ENCODE measurements at places on chromosomes 4 and X.

DNA sequence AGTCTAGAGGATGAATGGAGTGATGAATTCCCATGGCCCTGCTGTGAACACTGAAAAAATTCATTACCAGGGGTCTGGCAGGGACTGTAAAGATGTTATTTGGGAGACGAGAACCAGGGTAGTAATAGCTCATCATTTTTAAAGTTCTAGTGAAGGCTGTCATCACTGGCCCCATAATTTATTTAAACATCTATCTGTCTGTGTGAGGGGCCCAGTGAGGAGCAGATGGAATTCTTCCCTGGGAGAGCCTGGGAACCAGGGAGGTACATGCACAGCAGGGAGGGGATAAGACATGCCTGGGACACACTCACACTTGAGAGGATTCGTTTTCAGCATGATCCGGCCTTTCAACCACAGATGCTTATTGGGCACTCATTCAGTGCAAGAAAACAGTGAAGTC is 162.0 kb downstream of the PDGFRA start:
- no peak for DNase-seq

GRCh38 chrX:152817078-152817764 is 13.3 kb downstream of the CETN2 start:
- DNase-seq = peak; percentile 7

- DNase-seq = no peak
Observed at GRCh38 chr4:28787947-28788346, 1927.3 kb downstream of the STIM2 start.

DNA sequence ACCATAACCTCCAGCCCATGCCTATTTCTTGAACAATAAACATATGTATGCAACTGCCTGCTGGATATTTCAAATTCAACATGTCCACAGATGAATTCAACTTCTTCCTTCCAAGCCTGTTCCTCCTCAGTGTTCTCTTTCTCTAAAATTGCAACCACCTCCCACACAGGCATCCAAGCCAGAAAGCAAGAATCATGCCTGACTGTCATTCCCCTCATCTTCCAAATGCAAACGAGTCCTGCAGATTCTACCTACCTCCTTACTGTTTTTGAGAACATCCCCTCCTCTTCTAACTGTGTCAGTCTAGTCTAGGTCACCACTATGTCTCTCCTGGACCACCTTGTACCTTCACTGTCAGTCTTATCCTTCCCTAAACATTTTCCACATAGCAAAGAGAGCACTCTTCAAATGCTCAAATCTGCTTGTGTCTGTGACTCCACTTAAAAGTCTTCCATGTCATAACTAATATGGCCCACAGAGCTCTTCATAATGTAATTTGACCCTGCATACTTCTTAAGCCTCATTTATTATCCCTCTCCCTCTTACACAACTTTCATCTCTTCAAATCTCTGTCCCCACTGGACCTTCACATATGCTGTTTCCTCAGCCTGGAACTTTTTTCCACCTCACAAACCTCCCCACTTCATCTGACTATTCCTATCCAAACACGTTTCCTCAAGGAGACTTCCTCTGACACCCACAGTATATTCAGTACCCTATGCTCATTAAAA is 25.7 kb downstream of the MAPK10 start:
- no peak for DNase-seq

- DNase-seq = no peak
Observed at GRCh38 chrX:135454816-135455215, 33.1 kb downstream of the SMIM10L2A start.

DNA sequence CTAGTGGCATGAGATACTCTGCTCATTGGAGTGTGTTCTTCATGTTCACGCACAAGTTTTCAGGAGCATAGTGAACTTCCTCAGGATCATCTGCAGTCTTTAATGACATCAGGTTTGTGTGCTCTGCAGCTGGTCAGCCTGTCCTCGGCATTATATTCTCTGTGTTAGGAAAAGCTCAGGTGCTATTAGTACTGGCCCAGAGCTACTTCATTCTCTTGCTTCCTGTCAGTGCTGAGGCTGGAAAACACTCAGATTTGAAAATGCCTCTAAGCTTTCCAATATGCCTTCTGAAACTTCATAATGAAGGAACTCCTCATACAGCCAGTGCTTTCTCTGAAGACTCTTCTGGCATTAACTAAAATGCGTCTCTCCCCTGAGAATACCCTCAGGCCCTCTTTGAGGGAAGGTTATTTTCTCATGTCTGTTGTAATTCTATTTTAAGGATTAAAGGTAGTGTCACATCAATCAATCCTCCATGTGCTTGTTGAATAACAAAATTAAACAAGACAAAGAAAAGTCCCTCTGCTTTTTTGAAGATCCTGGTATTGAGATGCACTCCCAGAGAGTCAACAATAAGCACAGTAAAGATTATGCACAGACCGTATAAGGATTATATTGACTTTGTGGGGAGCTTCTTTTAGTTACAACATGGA is 666.4 kb downstream of the ADGRL3 start:
- no peak for DNase-seq

DNA sequence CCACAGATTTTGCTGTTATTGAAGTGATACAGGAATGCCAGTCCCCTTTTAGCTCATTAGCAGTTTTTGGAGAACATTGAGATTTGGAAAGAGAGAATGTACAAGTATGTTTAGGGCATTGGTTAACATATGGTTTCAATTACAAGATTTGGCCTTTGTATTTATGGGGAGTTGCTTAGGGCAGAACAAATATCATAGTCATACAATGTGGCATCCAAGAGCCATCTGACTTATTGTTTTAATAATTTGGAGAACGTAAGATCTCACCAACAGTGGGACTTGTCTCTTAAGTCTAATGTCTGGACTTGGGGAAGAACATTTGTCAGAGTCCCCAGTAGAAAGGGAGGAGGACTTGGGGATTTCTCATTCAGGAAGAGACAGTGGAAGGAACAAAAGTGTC is 166.1 kb downstream of the STK32B start:
- DNase-seq = no peak

DNA sequence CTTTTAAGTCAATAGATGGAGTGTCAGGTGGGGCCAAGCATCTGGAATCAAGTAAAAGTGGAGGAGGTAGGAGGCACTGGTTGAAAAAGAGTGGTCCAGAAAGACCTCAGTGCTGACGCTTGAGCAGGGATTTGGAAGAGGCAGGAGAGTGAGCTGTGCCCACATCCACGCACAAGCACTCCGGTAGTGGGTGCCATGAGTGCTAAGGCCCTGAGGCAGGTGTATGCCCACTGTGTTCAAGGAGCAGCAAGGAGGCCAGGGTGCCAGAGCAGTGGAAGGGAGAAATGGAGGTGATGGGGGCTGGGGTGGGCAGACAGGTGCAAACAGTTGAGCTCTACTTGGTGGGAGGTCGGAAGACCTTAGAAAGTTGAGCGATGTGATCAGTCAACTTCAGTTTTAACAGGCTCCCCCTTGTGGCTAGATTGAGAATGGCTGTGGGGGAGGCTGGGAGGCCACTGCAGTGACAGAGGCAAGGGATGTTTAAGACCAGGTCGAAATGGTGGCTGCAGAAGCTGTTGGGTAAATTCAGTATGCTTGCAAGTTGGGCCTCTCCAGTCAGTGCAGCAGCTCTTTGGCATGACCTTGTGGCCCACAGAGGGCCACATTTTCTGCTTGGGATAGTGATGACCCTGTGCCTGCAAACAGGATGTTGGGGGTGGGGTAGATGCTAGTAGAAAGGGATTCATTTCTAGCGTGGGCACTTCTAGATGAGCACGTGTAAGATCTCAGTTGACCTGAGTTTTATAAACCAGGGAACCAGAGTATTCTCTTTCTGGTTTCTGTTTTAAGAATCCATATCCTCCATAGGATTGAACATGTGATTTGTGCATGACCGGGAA is 12.7 kb downstream of the TKTL1 start:
- peak; percentile 80 for DNase-seq

GRCh38 chr4:38099020-38099600 is 138.9 kb downstream of the PTTG2 start:
- DNase-seq = no peak

DNA sequence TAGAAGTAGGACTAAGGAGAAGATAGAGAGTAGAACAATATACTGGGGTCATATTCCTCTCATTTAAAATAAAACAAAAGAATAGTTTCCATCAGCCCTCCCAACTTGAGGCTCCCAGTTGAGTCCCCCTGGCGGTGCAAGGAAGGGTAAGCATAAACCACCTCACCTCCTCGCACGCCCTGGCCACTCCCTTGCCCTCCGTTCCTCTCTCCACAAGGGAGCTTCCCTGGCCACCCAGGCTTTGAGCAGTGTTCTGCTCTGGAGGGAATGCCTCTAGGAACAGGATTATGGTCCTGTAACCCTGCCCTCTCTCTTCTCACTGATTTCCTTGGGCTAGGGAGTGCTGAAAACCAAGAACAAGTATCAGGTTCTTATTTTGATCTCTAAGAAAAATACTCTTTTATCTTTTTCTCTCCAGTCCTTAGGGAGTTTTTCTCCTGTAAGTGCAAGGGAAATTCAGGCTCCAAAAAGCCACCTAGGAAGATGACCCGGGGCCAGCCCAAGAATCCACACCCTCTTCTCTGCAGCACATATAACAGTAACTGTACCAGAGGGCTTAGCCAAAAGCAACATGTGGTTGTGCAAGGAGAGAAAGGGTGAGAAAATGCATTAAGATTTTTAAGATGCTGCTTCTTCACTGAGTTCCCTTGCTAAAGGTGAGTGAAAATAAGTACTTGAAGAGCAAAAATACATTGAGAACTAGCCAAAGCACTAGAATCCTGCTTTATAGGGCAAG is 69.9 kb downstream of the USP38 start:
- no peak for DNase-seq

GRCh38 chrX:154485150-154486051 is 1.0 kb downstream of the UBL4A start:
- DNase-seq = no peak

- DNase-seq = no peak
Observed at GRCh38 chrX:136185401-136186022, 38.2 kb downstream of the FHL1 start.

GRCh38 chr4:2361366-2362265 is 56.8 kb downstream of the ZFYVE28 start:
- no peak for DNase-seq

- DNase-seq = no peak
Observed at GRCh38 chr4:132992686-132993085, 156.4 kb upstream of the PCDH10 start.

GRCh38 chr4:126465341-126465740 is 1150.6 kb downstream of the FAT4 start:
- DNase-seq = no peak

DNA sequence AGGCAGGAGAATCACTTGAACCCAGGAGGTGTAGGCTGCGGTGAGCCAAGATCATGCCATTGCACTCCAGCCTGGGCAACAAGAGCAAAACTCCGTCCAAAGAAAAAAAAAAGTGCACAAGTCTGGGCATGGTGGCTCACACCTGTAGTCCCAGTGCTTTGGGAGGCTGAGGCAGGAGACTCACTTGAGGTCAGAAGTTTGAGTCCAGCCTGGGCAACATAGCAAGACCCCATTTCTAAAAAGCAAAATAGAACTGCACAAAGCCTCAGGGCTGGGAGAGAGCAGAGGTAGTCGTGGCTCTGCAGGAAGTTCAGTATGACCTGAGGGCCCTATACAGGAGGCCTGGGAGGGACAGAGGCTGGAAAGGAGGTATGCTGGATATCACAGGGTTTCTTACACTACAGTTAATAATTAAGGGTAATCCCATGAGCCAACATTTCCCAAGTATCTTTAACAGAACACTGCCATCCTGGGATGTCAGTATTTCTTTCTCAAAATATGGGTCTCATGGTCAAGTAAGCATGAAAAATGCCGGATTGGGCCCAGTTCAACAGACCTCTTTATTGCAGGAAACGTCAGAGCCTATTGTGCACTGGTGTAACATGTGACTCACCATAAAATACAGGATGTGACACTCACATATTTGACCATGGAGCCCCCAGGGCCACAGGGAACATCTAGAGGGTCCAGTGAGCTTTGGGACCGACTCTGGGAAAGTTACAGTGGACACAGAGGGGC is 37.8 kb downstream of the ACSL1 start:
- DNase-seq = no peak

DNA sequence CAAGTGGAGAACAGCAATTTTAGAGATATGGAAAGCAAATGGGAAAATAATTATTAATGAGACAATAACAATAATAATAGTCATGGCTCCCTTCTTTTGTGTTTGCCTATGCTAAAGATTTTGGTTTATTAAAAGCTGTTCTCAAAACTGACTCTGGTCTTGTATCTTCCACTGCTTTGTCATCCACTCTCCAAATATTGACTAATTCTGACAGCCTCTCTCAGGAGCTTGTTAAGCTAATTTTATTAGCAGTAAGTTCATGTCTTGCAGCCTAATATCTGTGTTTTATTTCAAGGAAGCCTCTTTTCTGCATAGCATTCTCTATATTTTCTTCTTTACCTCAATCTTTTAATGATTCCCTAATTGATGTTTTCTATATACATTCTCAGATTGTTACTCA is 1419.8 kb downstream of the ARAP2 start:
- no peak for DNase-seq

DNA sequence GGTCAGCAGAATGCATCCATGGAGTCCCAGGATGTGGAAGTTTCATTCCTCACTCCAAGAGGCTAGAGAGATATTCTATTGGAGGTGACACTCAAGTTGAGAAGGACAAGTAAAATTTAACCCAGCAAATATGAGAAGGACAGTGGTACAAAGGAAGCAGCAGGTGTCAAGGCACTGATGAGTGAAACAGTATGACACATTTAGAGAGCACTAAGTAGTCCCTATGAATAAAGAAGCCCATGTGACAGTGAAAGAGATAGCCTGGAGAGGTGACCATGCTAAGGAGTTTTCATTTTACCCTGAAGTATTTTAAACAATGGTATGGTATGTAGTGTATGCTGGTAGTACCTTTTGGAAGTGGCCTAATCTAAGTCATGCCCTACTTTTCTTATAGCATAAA is 9.2 kb downstream of the BMX start:
- DNase-seq = no peak

DNA sequence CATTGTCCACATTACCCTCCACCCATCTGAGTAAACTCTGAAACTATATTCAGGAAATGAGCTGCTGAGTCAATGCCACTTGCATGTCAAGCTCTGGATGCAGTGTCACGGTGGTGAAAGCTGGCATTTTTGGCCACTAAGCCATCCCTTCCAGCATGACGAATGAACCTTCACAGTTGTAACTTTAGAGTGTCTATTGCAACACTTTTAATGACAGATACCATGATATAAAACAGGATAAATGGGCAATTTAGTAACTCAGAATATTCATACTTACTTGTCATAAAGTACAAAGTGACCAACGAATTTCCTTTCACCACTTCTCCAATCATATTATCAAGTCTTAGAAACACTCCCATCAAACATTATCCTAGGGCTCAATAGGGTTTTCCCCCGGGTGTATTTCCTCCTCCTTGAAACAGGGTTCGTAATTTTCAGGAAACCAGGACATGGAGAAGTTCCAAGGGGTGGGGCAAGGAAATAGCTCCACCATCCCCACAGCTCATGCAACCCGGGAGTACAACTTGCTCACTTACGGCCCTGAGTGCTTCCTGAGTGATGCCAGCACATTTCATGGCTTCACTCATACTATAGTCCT is 73.1 kb downstream of the MTHFD2L start:
- no peak for DNase-seq

- DNase-seq = no peak
Observed at GRCh38 chrX:72604705-72605104, 32.1 kb upstream of the HDAC8 start.

- DNase-seq = no peak
Observed at GRCh38 chr4:15902746-15903145, 35.8 kb downstream of the FGFBP1 start.
